ENCODE measurements at places on chromosomes 2 and 18.

- DNase-seq: no peak
These were observed 654.1 kb upstream of the SYT4 start for GRCh38 chr18:43931439-43931838.

DNA sequence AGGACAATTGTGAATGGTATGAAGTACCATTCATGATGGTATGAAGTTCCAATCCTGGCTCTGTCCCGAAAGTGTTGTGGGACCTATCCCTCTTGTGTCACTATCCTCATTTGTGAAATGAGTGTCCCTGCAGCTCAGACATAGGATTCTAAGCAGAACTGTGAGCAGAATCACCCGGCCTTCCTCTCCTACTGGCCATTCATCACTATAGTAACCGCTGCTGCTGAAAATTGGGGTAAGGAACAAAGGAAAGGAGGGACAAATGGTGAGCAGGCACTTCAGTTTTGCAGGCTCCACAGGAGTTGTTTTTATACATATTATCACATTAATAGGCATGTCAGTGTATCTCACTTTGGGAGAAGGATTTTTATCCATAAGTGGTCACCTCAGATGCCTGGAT is 27.4 kb downstream of the SMYD1 start:
- no peak for DNase-seq

- DNase-seq: no peak
These were observed 138.3 kb downstream of the DDX1 start for GRCh38 chr2:15729709-15730544.

- DNase-seq: no peak
These were observed 72.9 kb downstream of the CLHC1 start for GRCh38 chr2:55159037-55159651.

DNA sequence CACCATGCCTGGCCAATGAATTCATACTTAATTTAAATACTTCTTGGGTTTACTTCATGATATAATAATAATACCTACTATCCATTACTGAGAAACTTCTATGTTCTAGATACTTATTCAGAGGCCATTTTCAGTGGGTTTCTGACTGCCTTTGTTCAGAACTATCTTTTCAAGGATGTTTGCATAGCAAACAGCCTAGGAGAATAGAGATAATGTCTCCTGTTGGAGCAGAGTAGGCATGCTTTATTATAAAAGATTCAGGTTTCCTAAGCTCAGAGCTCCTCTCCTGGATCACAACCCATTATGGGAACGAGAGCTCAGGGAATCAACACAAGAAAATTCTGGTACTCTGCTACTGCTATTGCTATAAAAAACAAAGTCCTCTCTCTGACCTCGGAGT is 11.1 kb downstream of the FASTKD1 start:
- no peak for DNase-seq

GRCh38 chr2:54360055-54360792 is 95.9 kb upstream of the SPTBN1 start:
- DNase-seq: no peak

DNA sequence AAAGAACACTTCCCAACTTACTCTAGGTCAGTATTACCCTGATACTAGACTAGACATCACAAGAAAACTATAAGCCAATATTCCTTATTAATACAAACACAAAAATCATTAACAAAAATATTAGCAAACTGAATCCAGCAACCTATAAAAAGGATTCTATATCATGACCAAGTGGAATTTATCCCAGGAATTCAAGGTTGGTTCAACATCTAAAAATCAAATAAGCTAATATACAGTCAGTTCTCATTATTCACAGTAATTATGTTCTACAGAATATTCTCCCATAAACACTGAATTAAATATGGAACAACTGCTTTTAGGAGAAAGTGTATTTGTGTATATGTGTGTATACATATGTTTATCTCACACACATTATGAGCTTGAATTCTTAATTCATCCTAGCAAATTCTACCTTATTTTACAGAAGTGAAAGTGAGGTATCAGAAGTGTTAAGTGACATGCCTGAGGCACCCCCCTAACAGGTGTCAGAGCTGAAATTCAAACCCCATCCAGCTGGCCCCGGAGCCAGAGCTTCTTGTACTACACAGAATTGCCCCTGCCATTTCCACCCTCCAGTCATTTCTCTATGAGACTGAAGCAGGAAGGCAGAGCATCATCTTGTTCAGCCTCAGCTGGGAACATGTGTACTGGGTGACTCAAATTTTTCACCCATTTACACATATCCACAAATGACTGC is 77.8 kb downstream of the MALT1 start:
- DNase-seq: no peak

DNA sequence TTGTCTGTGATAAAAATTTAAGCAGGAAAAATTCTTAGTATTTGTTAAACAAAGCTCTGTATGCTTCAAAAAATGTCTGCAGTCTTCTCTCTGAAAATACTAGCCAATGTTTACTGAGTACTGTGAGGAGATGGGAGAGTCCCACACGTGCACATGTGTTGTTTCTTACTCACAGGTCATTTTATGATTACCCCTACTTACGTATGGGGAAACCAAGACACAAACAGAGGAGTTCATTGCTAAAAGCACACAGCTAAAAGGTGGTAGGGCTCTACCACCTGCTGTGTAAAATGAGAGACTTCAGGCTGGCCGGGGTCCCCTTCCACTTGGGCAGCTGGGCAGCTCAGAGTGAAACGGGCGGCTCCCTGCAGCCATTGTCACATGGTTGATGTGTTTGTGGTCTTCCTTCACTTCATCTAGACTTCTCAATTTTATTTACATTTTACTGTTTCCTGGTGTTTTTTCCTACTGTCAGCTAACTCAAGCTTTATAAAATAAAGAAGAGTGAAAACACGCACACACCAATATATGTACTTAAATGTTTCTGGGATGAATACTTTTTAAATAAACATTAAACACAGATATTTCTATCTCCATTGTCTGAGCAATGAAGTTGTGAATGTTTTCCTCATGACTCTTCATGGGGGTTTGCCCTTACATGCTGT is 71.2 kb downstream of the MBP start:
- no peak for DNase-seq
